ENCODE measurements at places on chromosomes 5 and 9. TPM values are rescaled to one million over a fixed set of nuclear protein-coding genes. Genes with fewer than 3 reads are reported as not detected.

Gene ENTR1
- 62.3 TPM for total RNA-seq

Gene TMEM215
- total RNA-seq, result not detected

DNA sequence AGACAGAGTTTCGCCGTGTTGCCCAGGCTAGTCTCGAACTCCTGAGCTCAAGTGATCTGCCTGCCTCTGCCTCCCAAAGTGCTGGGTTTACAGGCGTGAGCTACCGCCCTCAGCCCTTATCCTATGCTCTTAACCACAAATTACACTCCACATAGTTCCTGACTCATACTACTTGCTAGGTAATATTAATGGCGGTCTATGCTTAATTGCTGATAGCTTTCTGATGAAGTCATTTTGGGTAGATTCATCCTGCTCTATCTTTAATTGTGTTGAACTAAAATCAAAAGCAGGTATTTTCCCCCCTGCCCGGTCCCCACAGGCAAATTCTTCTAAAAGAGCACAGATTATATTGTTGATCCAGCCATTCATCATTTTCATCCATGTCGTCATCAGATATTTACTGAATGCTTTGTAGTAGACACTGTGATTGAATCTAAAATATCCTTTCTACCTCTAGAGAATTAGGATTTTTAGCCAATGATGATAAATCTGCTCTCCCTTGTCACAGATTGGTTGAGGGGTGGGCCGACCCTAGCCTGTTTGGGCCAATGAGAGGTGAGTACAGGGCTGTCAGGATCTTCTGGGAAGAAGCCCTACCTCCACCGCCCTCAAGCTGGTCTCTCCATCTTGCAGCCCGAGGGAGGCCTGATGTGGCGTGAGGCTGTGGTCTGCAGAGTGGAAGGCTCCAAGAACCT, 144.8 kb downstream of the NR3C1 start:
- no peak for DNase-seq

- DNase-seq, result no peak
These were observed 150.2 kb upstream of the PHYKPL start for GRCh38 chr5:178382754-178383164.

DNA sequence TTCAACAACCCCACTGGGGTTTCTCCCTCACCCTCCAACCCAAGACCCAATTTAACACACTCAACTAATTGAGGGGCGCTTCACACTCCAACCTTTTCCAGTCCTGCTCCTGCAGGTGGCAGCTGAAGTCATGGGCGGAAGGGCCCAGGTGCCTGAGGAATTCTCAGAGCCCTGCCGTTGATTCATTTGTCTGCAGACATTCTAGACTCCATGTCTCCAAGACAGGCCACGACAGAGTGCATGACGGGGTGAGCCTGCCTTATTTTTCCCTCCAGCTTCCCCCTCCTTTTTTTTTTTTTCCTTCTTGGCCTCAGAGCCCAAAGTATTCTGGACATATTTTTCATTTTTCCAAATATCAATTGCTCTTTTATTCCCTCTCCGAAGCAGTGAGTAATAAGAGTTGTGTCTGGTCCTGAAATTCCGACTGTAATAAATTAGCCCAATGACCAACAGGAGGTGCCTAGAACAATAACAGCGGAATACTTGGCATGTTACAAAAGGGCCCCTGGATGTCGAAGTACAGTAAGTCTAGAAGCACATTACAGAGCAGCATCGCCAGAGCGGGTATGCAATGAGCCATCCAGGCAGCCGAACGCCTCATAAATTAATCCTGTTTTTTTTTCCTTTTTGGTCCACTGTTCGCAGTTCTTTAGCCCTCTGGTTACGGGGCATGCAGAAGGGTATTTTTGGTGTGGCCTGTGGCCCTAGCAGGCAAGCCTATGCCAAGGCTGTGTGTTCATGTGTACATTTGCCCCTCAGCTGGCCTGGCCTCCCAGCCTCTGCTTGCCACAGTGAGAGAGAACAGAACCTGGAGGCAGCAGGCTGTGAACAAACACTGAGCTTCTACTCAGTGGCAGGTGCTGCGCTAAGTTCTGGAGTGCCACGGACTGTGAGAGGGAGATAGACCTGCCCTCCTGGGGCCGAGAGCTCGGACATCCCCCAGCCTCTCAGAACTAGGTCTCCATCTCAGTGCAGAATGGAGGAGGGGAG, 8.6 kb upstream of the SMIM23 start:
- no peak for DNase-seq

Measured in activated CD4-positive, alpha-beta T cell treated with anti-CD3 and anti-CD28 coated beads, Interleukin-2, amount 10 ng/mL, durations not matched to agents 7 days and 5 days (primary cell).